ENCODE measurements at places on chromosomes 3 and 15.

DNA sequence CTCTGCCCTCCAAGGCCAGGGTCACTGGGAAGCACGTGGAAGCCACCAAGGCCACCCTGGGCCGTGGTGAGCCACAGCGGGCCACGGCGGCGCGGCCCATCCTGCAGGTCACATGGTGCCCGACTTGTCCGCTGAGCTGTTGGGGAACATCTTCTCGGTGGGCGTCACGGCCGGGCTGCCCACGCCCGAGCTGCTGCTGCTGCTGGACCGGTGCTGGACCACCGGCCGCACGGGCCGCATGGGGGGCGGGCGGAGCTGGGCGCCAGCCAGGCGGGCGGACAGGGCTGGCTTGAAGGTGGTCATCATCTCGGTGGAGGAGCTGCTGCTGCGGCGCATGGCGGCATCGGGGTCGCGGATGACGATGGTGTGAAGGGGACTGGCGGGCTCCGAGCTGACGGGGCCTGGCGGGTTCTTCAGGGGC is 22.1 kb upstream of the RAD18 start:
- no peak for DNase-seq
- no peaks in the 10 kb centered on the region for H3K36me3 ChIP-seq

- H3K36me3 ChIP-seq: peaks cover 4% of the 10 kb centered on the region
- no peak overlapping the region for H3K4me3 ChIP-seq
- no peak overlapping the region for H3K27ac ChIP-seq
- no peaks in the 10 kb centered on the region for H3K27me3 ChIP-seq
- no peaks in the 10 kb centered on the region for H3K4me1 ChIP-seq
Observed at GRCh38 chr3:188861842-188862744, 309.7 kb upstream of the TPRG1 start.

- peaks cover 56% of the 10 kb centered on the region for H3K36me3 ChIP-seq
- DNase-seq: peak; percentile 38
Observed at GRCh38 chr3:48299746-48300712, 33.4 kb downstream of the SPINK8 start.

GRCh38 chr15:83155942-83156341 is 48.5 kb downstream of the TM6SF1 start:
- H3K4me1 ChIP-seq: peaks cover 5% of the 10 kb centered on the region
- H3K27ac ChIP-seq: no peak overlapping the region
- no peak overlapping the region for H3K4me3 ChIP-seq
- peaks cover 5% of the 10 kb centered on the region for H3K27me3 ChIP-seq
- no peak for DNase-seq
- H3K36me3 ChIP-seq: no peaks in the 10 kb centered on the region

DNA sequence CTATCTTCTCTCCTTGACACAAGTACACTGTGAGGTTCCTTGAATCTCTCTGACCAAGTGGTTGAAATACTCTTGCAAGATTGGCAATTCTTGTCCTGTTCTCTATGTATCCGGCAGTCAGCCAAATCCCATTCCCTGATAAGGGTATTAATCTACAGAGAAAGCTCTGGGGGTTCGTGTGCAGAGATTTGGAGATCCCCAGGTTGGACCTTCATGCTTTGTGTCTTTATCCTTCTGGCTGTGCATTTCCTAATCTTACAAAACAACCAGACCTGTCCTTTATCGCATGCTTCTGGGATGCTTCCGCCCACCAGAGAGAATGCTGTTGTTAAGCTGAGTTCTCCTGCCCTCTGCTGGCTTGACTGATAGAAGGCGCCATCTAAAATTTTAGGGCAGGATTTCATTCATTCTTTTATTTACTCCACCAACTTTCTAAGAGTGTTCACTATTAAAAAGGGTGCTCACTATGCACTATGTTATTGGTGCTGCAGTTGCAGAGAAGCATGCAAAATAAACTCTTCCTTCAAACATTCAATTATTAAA is 8.6 kb upstream of the SST start:
- peaks cover 59% of the 10 kb centered on the region for H3K27me3 ChIP-seq
- no peaks in the 10 kb centered on the region for H3K36me3 ChIP-seq
- no peak overlapping the region for H3K4me3 ChIP-seq
- no peaks in the 10 kb centered on the region for H3K4me1 ChIP-seq
- peak; percentile 30 for DNase-seq

DNA sequence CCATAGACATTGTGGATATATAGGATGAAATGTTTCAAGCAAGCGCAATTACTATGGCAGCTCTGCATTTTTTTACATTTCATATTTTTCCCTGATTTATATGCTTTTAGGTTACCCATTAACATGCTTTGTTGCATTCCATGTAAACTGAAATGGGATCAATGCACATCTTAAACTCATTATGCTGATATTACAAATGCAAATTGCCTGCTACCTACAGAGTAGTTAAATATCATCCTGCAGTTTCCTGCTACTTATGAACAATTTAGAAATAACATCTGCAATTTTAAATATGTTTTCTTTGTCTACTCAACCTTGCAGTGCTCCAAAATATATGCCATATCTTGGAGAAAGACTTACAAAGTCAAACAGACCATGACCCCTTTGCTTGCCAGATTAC is 526.9 kb upstream of the NECTIN3 start:
- no peak overlapping the region for H3K27ac ChIP-seq
- no peaks in the 10 kb centered on the region for H3K27me3 ChIP-seq
- no peak for DNase-seq
- H3K36me3 ChIP-seq: no peaks in the 10 kb centered on the region

GRCh38 chr3:1079662-1080061 is 13.2 kb upstream of the CNTN6 start:
- H3K27me3 ChIP-seq: no peaks in the 10 kb centered on the region
- H3K4me3 ChIP-seq: no peak overlapping the region
- H3K4me1 ChIP-seq: no peaks in the 10 kb centered on the region
- no peak overlapping the region for H3K27ac ChIP-seq
- DNase-seq: no peak
- no peaks in the 10 kb centered on the region for H3K36me3 ChIP-seq

- peak overlapping the region; percentile 40 for H3K27ac ChIP-seq
- H3K36me3 ChIP-seq: no peaks in the 10 kb centered on the region
- no peaks in the 10 kb centered on the region for H3K27me3 ChIP-seq
- H3K4me1 ChIP-seq: peaks cover 91% of the 10 kb centered on the region
- no peak overlapping the region for H3K4me3 ChIP-seq
Observed at GRCh38 chr3:56926947-56927282, 125.2 kb upstream of the ARHGEF3 start.

DNA sequence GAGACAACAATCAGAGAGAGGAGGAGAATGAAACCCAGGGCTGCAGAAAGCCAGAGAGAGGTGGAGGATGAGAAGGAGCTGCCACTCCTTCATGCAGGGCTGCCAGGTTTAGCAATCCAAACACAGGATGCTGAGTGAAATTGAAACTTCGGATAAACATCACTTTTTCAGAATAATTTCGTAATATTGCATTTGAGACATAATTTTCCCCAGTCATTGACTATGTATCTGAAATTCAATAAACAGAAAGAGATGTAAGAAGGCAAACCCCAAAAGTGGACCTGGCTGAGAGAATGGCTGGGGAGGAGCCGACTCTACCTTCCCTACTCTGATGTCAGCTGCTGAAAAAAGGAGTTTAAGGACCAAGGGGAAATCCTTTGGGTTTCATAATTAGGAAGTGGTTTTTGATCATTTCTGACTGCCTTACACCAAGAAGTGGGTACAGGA is 33.8 kb downstream of the SLC9A9 start:
- peaks cover 9% of the 10 kb centered on the region for H3K36me3 ChIP-seq
- no peaks in the 10 kb centered on the region for H3K27me3 ChIP-seq

Data from activated naive CD8-positive, alpha-beta T cell treated with anti-CD3 and anti-CD28 coated beads, Interleukin-2, amount 50 U/mL, for 24 hours (primary cell).